ENCODE measurements at places on chromosomes 5 and 9.

- peak; percentile 9 for DNase-seq
Measured at GRCh38 chr5:124902097-124902821, 155.8 kb upstream of the ZNF608 start.

DNA sequence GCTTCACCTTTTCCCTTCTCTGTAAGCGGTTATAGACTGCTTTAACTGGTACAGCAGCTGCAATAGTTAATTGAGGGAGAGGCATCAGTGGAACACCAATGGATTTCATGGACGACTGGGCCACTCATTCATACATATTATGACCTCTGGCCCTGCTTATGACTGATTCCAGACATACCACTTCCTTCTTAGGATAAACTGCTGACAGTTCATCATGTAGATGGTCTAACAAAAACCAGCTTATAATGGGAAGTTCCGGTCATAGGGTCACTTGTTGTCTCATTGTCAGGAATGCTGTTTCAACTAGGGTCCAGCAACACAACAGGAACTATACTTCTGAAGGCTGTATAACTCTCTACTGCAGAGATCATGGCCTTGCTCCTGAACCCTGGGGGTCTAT lies 265.2 kb upstream of the RASA1 start:
- no peak for DNase-seq

GRCh38 chr5:10091701-10092100 lies 158.0 kb downstream of the ATPSCKMT start:
- DNase-seq = no peak

DNA sequence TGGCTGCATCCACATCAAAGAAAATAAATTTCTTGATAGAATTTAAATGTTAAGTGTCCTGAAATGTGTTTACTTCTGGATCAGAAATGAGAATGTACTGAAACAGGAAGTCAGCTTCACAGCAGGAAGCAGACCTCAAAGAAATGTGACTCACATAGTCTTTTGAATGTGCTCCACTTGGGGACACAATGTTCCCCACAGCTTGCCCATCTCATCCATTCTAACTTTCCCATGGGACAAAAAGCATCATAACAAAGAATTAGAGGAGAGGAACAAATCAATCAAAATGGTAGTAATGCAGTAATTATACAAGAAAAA lies 85.7 kb downstream of the GRAMD2B start:
- DNase-seq = no peak

- DNase-seq = no peak
Measured at GRCh38 chr5:79901631-79902030, 89.4 kb downstream of the MTX3 start.

DNA sequence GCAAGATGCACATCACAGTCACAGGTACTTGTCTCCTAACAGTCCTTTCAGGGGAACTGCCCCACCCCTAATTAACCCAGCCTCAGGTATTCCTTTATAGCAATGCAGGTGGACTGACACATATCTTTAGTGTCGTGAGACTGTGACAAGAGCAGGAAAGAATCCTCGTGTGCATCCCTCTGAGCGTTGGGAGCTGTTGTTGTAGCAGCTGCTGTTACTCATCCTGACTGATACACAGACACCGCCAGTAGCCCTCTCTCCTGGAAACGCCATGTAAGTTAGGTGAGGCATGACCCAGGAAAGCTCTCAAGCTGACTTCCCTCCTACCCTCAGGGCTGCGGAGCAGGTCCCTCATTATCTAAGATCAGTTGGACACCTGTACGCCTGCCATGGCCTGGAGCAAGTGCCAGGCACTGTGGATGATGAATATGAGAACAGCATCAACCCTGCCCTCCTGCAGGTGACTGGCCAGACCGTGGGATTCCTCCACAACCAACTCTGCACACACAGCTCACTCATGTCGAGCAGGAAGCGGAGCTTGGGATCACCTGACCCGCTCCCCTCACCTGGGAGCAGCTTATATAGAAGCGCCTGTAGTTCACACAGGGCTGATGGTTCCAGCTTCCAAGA lies 10.2 kb upstream of the LCN15 start:
- no peak for DNase-seq

- DNase-seq = no peak
Measured at GRCh38 chr5:171568389-171568788, 148.9 kb downstream of the FGF18 start.

- DNase-seq = no peak
Measured at GRCh38 chr5:172418862-172419814, 35.2 kb downstream of the SH3PXD2B start.

GRCh38 chr9:123099548-123099947 lies 66.1 kb downstream of the GPR21 start:
- DNase-seq = no peak

- DNase-seq = peak; percentile 84
Measured at GRCh38 chr9:134492281-134492691, 149.3 kb upstream of the COL5A1 start.

DNA sequence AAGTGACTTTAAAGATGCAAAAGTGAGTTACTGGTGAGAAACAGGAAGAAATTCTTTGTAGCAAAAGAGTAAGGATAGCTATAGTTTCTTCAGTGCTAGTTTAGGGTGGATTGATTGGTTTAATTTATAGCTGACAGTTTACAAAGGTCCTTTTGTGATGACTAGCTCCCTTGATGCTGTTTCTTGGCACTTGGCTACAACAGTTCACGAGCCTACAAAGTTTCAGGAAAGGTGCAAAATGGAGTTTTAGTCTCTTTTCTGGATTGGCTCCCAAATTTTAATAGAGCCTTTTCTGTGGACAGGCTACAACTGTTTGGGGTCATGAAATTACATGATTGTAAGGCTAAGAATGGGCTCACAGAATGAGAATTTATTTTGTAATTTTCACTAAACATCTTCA lies 40.9 kb upstream of the BNIP1 start:
- DNase-seq = no peak

GRCh38 chr9:113205861-113206260 lies 15.2 kb downstream of the FKBP15 start:
- DNase-seq = no peak

DNA sequence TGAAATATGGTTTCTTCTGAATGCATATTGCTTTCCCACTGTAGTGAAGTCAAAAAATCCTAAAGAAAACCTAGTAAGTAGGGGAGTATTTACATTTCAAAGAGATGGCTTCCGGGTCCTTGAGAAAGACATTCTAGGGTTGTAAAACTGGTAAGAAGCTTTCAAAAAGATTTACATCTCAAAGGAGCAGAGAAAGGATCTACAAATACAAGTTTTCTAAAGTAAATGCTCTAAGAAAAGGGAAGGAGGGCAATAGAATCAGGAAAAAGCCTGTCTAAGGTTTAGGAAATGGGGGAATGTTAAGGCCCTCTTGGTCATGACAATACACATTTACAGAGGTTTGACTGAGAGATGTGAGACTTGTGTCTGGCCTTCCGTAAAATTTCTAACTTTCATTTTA lies 16.7 kb upstream of the TRPC7 start:
- DNase-seq = no peak

- no peak for DNase-seq
Measured at GRCh38 chr5:160769301-160769700, 82.7 kb downstream of the ATP10B start.

DNA sequence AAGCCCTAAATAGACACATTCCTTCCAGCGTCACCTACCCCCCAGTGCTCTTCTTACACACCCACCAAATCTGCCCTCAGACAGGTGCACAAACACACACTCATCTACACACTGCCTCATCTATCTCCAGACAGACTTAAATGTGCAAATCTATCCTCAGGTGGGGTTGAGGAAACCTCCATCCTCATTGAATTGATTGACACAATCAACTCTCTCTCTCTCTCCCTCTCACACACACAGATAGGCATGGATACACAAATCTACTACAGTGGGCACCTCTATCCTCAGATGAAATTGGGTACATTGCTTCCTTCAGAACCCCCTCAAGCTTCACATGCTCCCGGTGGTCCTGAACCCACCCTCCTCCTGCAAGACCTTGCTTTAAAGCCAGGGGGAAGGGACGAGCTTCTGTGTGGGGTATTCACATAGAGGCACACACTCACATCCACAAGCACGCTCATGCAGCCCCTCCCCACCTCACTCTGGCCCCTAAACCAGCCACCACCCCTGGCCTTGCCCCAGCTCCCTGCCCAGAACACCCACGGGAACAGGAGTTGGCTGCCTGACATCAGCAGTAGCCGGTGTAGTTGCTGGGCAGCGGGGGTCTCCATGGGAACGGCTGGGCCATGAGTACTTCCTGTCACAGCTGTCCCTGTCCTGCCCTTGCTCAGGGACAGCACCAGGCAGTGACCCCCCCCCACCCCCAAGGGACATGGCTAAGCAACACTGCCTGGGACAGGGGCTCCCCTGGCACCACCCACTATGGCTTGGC lies 22.8 kb downstream of the PCDH1 start:
- DNase-seq = no peak
